Skin of body (tissue), 3 donors: ENCODE measurements at places on chromosomes 2 and 18.

DNA sequence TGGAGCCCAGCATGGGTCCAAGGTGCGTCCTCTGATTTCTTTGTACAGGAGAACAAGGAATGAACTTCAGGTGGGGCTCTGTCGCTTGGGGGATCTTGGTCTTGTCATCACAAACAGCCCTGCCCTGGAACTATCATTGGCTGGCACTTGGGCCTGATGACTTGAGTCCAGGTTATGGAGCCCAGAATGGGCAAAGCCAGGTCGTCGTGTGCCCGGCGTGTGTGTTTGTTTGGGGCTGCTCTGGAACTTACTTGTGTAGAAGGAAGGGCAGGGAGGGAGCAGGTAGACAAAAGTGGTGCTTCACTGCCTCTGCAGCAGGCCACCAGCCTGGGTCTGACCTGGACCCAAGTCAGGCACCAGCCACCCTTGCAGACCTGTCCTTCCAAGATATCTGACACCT lies 306.3 kb upstream of the HS6ST1 start:
- no peak for DNase-seq

DNA sequence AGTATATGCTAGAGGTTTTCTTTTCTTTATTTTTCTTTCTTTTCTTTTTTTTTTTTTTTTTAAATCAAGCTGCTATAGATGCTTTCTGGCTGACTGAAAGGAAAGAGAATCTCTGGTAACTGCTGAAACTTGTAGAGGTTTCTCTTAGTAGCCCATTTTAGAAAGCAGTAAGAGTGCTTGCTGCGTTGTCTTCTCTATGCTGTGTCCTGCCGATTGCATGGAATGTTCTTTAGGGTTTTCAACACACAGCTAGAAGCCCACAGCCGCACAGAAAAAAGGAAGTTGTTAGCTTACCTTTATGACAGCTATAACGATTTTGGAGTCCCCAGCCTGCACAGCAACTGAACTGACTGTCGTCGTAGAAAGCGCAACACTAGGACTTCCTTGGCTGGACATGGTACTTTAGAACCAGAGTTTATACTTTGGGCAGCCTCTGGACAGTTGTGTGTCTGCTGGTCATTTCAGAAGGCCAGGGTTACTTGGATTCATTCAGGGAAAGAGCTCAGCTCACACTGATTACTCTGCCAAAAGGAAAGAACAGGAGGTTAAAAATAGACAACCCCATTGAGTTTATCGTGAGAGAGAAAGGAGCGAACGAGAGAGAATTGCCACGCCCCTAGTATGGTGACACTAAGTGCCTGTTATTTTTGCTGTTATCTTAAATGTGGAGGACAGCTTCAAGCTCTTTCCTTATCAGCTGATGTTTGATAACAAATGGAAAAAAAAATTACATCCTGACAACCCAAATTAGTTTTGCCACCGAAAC lies at the start of gene CCDC141:
CCDC141 (minus strand) TSS at position 592 of the 766 bp plus-strand sequence; CDS start at position 396, 196 bp downstream.
- DNase-seq, result no peak

DNA sequence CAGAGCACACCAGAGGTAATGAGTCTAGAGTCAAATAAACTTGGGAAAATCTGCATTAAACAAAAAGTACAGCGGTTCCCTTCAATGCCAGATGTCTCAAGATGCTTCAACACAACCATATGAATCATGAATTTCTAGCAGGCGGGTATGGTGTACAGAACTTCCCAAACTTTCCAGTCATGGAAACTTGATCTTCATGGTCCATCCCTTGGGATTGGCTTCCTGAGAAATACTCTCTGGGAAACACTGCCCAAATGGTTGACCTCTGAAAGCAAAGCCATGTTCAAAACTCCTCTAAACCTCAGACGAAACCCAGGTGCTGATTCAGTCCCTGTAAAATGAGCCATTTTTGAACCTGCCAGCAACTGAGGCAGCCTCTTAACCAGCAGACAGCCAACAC lies 16.4 kb upstream of the TMEM247 start:
- DNase-seq, result no peak

DNA sequence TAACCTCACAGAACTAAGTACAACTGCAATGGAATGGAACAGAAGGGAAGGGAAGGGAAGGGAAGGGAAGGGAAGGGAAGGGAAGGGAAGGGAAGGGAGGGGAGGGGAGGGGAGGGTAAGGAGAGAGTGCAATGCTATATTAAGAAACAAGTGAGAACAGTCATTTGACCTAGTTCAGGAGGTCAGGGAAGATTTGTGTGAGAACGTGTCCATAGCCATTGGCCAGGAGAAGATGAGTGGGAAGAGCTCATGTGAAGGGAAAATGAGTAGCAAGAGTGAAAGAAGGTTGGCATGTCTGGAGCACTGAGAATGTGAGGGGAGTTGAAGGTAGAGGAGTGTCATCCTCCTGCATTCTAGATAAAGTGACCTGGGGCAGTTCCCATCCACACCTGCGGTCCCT lies 481.6 kb downstream of the IRS1 start:
- no peak for DNase-seq

- no peak for DNase-seq
Observed at GRCh38 chr2:202172439-202173211, 65.8 kb downstream of the SUMO1 start.

- peak; percentile 26 for DNase-seq
Observed at GRCh38 chr2:96116879-96117533, 635 bp upstream of the ADRA2B start.

DNA sequence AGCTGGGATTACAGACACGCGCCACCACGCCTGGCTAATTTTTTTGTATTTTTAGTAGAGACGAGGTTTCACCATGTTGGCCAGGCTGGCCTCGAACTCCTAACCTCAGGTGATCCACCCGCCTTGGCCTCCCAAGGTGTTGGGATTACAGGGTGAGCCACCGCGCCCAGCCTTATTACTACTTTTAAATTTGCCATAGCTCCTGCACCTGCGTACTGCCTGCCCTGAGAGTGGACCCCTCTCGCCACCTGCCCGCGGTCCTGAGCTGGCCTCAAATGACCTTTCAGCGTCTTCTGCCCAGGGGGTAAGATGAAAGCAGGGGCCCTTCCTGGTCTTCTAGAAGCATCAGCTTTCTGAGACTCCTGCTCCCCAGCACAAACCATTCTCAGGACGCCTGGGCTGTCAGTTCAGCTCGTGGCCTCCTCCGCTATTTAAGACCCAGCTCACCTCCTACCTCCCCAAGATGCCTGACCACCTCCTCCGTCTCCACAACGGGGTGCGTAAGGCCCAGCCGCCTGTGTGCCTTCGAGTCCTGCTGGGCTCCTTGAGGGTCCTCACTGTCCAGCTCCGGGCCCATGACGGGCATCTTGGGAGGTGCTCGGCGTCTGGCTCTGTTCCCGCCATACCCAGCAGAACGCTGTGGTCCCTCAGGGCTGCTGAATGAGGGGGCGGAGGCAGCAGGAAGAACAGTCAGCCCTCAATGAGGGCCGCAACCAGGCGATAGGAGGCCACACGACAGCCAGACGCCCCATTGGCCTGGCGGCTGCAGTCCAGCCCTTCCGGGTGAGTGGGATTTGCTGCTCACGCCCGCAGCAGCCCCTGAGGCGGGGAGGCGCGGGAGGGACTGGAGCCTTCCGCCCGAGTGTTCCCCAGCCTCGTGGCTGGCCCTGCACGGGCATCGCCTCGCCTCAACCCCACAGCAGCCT lies 266.6 kb downstream of the TFCP2L1 start:
- DNase-seq, result peak; percentile 47

- no peak for DNase-seq
Observed at GRCh38 chr18:61891894-61892293, 913 bp downstream of the RNF152 start.

DNA sequence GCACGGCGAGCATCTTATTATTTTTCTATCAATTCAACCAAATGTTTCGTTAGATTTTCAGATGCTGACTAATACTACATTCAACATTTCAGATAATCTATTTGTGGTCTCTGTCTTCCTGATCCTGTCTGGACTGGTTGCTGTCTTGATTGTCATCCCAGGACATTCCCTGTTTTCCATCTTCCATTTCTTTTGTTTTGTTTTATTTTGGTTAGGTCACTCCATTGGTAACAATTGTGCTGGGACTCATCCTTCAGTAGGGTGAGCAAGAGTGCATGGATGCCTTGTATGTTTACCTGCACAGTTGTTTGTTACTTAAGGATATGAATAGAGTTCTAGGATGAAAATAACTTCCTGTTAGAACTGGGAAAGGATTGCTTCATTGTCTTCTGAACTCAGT lies 55.9 kb upstream of the ACYP2 start:
- DNase-seq, result no peak

DNA sequence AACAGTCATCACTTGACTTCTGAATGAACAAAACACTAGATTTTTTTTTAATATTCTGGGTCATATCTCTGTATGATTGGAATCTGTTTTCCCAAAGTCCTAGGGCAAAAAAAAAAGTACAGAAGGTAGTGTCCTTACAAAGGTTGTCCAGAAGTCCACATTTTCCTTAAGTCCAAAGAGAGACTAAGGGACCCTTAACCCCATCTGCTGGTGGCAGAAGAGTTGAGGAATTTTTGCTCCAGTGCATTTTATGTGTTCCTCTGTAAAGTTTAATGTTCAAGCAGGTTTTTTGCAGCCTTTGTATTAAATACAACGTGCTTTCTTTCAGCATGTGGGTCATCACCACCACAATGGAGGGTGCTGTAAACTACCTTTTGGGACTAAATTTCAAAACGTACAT lies 215.9 kb downstream of the SP3 start:
- DNase-seq, result peak; percentile 2
